ENCODE measurements at places on chromosomes 11 and 22.
A peak's percentile ranks its signal among the peaks of the same experiment; 100 is the strongest.

- DNase-seq: peak; percentile 91
Measured at GRCh38 chr11:35165423-35166368, 26.7 kb downstream of the CD44 start.

DNA sequence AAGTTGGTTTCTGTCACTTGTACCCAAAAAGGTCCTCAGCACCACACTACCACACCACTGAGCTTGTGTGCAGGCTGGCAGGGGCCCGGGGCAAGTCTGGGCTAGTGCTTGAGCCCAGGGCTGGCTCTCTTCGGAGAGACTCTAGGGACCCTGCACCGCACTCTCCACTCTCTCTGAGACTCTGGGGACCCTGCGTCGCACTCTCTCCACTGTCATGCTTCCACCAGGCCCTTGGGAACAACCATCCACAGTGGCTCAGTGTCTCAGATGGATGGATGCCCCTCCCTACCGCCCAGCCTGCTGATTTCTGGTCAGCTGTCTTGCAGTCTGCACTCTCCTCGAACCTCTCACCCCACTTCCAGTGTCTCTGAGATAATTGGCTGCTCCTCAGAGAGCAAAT, 2.0 kb upstream of the SBF1 start:
- no peak for DNase-seq

DNA sequence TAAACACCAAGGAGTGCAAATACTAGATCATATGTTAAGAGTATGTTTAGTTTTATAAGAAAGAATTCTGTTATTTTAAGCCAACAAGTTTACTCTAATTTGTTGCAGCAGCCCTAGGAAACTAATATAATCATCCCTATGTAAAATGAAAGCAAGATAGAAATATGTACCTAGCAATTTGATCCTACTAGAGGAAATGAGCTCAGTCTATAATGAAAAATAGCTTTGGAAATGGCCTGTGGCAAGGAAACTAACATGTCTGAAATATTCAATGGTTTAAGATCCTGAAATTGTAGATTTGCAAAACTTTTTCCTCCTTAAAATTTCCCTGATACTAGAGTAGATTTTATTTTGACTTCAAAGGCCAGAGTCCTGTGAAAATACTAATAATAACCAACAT, 112.7 kb upstream of the SLC5A12 start:
- no peak for DNase-seq

DNA sequence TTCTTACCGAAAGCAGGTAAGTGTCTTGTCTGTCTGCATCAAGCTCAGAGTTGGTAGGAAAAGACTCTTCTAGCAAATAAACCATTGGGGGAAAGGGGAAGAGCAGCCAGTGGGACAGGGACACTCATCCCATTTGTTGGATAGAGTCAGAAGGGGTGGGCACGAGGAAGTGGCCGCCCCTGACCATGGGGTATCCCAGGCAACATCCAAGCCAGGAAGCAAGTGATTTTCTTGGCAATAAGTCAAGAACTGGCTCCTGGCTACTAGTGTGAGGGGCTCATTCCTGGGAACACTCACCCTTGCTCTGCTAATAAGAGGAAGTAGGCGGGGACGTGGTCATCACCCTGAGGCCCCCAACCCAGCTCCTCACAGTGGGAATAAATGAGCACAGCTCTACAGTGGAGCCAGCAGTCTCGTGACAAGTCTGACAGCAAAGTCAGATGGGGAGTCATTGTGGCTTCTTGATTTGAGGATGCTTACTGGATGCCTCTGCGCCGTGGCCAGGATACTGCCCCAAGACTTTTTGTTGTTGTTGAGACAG, 6.7 kb downstream of the SLC25A18 start:
- DNase-seq: no peak

GRCh38 chr22:42957544-42957943, 57.4 kb downstream of the PACSIN2 start:
- DNase-seq: no peak

GRCh38 chr11:25794804-25795203, 537.1 kb upstream of the ANO3 start:
- no peak for DNase-seq

DNA sequence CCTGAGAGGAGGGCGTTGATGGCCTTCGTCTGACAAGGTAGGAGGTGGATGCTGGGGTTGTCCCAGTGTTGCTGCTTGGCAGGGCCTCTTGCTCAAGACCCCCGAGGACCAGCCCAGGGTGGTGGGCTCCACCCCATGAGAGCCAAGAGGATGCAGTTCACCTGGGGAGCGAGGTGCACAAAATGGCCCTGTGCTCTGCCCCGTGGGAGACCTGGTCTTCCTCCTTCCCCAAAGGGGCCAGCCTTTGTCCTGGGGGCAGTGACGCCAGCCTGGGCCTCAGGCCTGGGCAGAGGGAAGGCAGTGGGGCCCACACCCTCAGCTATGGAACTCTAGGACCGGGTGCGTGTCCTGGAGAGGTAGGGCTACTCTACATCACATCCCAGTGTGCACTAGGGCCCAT, 1233.3 kb downstream of the TBC1D22A start:
- DNase-seq: no peak

- DNase-seq: no peak
Measured at GRCh38 chr22:45670981-45671782, 452 bp upstream of the ATXN10 start.

DNA sequence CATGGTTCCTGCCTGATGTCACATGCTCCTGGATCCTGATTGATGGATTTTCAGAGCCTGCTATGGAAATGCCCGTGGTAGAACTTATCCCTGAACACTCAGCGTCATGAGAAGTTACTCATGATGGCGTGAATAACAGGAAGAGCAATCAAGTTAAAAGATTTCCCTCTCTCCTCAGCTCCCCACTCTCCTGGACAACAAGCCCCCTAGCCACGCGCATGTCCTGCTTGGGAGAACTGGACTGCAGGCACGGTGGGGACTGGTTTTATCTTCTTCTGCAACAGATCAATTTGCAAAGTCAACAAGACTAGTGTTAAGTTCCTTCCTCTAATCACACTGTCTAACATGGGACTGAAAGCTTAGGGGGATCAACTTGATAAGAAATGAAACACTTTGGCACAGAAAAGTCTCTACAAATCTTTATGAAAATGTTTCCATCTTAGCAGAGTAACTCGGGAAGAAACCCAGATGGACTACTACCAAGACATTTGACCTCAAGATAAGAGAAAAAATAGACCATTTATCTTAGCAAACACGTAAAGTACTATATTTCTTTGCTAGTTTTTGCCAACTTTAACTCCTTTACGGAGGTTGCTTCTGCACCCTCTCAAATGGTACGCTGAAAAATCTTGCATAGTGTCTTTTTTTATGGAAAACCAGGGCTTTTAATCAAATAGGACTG, 27.6 kb downstream of the POU2AF1 start:
- DNase-seq: no peak

DNA sequence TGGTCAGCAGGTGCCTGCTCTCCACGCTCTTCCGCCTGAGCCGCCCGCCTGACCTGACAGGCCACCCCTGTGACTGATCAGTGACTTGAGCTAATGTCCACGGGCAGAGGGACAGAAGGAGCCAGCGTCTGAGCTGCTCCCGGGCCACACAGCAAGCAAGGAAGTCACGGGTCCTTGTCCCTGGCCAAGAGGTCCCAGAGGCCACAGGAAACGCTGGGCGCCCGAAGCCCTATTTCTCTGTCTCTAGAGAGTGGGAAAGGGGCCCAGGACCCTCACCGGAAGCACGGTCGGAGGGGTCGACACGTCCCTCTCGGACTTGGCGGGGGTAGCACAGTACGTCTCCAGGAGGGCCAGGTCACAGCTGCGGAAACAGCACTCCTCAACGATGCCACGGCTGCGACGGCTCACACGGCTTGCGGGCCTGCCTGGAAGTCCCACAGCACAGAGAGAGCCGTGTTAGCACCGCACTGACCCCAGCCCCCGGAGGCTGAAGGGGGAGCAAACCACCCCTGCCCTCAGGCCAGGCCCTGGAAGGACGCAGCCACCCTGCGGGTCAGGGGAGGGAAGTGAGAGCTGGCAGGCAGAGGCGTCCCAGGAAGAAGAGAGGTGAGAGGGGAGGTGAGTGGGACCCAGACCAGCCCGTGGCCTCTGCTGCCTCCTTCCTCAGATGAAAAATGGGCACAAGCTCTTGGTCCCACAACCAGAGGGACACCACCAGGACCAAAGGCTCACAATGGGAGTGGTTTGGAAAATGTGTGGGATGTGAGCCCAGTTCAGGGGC, 5.8 kb downstream of the IGF2 start:
- no peak for DNase-seq

DNA sequence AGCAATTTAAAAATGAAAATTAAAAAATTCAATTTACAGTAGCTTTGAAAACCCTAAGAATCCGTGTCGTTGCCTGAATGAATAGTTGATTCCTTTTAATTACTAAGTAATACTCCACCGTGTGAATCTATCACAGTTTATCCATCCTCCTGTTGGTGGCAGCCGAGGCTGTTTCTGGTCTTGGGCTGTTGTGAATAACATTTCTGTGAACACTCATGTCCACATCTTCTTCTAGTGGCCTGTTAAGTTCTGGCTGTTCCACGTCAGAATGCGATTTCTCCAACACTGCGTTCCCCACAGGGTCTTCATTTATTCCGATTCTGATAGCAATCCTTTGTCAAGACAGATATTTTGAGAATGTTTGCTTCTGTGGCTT, 223.0 kb downstream of the TBC1D22A start:
- DNase-seq: no peak

GRCh38 chr22:32832174-32832573, 30.7 kb downstream of the TIMP3 start:
- DNase-seq: no peak

- DNase-seq: no peak
Measured at GRCh38 chr11:130192845-130193267, 33.3 kb downstream of the ST14 start.

DNA sequence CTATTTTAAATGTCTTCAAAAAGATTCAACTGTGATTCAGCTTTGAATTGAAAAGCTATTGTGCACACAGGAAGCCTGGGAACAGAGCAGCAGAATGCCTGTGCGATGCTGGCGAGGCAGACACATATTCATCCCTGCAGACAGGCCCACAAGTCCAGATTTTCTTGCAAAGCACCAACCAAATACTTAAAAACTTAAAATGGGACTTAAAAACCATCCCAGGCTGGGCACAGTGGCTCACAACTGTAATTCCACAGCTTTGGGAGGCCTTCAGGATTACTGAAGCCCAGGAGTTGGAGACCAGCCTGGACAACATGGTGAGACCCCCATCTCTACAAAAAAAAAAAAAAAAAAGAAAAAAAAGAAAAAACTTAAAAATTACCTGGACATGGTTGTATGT, 122.6 kb upstream of the SERPIND1 start:
- no peak for DNase-seq

GRCh38 chr11:19617696-19618523, 94.7 kb upstream of the NAV2 start:
- no peak for DNase-seq

- no peak for DNase-seq
Measured at GRCh38 chr11:112050721-112051120, 23.1 kb downstream of the PIH1D2 start.

DNA sequence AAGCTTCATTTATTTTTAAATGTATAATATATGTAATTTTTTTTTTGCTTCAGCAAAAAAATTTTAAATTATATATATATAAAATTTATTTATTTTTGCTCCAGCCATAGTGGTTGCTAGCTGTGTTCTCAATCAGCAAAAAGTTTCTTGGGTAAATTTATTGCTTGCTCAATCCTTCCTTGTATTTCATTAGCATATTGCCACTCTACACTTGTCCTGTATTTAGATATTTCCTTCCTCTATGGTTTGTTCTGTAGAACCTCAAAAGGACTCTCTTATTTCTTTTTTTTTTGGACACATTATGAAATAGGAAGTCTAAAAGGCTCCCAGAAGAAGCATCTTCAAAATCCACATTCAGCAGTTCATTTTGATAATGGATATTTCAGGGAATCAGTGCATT, 2.3 kb downstream of the PTPRJ start:
- no peak for DNase-seq

DNA sequence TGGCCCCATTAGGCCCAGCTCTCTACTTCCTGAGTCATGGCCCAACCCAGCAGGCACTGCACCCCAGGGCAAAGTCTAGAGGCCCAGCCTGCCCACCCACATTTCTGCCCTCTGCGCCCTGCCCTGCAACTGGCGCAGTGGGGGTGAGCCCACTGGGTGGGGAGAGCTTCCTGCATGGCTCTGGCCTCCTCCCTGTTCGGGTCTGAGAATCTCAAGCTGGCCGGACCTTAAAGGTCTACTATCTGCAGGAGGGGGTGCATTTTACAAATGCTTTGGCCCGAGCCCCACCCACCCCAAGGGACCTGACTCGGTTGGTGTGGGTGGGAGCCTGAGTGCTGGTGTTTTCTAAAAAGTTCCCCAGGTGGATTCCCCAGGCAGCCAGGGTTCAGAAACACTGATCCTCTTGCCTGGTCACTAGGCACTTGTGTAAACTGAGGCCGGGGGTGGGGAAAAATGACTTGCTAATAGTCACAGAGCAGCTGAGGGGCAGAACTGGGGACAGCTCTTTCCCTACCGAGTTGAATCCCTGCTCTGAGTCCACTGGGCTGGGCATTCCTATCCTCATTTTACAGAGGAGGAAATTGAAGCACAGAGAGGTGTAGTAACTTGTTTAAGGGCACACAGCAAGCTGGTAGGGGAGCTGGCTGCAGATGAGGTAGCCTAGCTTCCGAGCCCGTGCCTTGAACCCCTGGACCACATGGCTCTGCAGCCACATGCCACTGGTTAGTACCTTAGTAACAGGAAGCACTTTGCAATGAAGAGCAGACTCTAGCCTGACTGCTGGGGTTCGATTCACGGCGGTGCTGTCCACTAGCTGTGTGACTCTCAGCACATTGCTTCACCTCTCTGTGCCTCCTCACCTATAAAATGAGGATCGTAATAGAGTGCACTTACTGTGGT, 36.3 kb downstream of the CD82 start:
- no peak for DNase-seq

DNA sequence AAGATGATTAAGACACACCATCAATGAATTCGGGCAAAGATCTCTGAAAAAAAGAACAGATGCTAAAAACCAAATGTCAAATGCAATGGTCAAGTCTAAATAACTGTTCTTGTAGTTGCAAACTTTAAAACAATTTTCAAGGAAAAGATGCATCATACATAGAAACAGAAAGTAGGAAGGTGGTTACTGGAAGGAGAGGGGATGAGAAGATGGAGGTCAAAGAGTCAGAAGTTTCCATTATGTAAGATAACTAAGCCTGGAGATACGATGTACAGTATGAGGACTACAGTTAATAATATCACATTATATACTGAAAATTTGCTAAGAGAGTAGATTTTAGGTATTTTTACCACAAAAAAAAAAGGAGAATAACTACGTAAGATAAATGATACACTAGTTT, 27.1 kb downstream of the CWF19L2 start:
- no peak for DNase-seq

GRCh38 chr11:15941206-15941770, 415.1 kb downstream of the SOX6 start:
- DNase-seq: peak; percentile 10

All from activated T-helper 2 cell treated with anti-CD3 and anti-CD28 coated beads, Interferon-gamma antibody, Interleukin-2, Interleukin-4, amounts not matched to agents 10 μg/mL and 5 μg/mL and 100 μg/mL, durations not matched to agents 14 hours and 24 hours and 36 hours (primary cell).